Renal cortical epithelial cell (primary cell): ENCODE measurements at places on chromosomes 2 and 18.

DNA sequence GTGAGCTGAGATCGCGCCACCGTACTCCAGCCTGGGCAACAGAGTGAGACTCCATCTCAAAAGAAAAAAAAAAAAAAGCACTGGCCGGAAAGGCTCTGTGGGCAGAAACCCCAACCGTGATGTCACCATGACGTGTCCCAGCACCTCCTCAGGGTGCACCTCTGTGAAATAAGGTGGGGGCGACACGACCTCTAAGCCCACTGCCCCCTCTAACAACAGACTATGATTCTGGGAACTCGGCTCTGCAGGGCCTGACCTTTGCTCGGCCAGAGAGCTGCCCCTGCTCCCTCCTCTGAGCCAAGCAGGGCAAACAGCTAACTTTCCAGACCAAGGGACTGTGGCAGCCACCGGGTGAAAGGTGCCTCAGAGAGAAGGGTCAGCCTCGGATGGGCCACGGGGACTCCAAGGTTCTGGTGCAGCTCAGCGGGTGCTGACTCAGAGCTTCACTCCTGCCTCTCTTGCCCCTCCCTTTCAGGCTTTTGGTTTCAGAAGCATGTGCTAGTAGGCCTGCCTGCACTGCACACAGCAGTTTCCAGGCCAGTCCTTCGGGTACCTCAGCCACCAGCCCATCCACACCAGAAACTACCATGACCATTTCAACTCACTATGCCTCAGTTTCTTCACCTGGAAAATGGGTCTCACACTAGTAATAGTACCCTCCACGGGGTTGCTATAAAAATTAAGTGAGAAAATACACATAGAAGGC lies 8.0 kb downstream of the TMBIM1 start:
- DNase-seq: peak; percentile 86

DNA sequence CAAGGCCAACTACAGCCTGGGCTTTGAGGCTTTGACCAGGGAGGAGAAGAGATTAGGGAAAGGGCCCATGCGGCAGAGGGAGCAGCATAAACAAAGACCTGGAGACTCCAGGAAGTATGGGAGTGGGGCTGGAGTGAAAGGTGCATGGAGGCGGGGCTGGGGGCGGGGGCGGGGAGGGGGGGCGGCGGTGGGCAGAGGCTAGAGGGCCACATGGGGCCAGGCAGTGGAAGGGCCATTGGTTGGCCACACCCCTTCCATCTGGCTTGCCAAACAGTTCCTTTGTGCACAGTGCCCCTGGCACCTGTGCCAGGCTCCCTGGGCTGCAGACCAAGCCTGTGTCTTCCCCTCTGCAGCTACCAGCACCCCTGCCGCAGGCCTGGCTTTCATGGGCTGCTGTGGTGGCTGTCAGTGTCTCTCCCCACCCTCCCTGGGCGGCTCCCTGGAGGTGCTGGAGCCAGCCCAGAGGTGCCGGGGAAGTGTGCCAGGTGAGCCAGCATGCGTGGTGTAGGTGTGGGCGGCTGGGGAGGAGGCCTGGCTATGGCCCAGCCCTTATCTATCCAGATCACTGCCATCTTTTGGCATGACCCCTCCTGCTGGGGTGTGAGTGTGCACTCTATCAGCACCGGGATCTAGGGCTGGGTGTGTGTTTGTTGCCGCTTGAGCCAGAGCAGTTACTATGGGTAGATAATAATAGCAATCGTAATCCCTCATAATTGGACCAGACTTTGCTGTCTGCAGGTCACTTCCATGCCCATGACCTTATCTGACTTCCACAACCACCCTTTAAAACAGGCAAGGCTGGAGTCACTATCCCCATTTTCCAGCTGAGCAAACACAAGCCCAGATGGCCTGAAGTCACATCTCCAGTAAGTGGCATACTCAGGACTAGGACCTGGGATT lies 30.5 kb downstream of the DNMT3A start:
- DNase-seq: no peak

GRCh38 chr2:72778410-72778809 lies 47.4 kb downstream of the EXOC6B start:
- DNase-seq: peak; percentile 95

- DNase-seq: no peak
Measured at GRCh38 chr18:8703092-8703709, 2.2 kb upstream of the MTCL1 start.

DNA sequence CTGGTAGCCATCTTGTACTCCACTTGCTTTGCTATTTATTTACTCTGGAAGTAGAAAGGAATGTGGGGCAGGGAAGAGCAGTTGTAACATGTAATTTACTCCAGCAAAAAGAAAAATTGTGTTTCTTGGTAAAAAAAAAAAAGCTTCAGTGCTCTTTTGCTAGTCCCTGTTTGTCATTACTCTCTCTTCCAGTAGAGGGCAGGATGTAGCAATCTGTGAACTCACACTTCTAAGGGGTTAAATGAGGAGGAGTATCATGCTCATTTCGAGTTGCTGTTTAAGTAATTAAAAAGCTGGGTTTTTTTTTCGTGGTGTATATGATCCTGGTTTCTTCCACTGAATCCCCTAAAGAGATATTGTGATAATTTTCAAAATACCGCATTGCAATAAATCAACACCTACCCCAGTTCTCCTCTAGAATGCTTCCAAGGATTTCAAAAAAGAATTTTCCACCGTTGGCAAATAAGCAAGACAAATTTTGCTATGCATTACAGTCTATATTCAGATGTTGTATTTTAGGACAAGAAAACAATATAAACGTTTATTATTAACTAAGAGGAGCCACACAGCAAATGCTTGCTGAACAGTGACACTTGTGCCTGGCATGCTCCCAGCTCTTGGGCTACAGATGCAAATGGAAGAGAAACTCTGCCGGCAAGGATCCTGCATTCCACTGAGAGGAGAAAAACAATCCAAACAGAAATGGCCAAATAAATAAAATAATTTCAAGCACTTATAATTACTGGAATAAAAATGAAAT lies 261.6 kb downstream of the ASXL3 start:
- DNase-seq: peak; percentile 84

DNA sequence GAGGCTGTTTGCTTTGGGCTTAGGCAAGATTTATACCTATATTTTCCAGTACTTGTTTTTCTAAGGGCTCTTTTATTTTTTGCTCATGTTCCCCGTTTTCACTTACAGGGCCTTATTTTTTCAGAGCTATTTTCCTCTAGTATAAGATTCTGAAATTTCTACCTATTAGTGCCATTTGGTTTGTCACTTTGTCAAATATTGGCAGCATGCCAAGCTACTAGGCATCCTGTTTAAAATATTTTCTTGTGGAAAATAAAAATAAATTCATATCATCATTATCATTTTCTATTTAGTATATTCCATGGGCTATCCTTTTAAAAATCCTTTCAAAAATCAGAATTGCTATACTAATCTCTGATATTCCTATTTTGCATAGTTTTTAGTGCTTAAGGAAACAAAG lies 64.8 kb upstream of the CHST9 start:
- DNase-seq: no peak

- no peak for DNase-seq
Measured at GRCh38 chr2:96501886-96502810, 3.0 kb downstream of the NEURL3 start.

- no peak for DNase-seq
Measured at GRCh38 chr2:26279886-26280285, 35.1 kb downstream of the HADHB start.

- no peak for DNase-seq
Measured at GRCh38 chr2:62163106-62163831, 32.6 kb upstream of the B3GNT2 start.

DNA sequence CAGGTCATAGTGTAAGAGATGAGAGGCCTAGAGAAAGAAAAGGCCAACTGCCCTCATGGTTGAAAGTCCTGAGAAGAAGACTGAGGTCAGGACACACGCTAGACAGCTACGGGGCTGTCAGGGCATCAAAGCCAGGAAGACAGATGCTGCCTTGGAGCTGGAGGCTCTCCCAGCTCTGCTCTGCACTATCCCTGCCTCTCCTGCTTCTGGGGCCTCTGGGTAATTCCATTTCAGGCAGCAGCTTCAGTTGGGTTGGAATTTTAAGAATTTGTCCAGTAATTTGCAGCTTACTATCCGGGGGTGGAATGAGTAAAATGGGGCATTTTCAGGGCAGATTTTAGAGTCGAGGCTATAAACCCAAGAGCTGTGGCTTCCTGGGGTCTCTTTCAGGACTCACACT lies 76.2 kb upstream of the CTAGE1 start:
- DNase-seq: peak; percentile 19

GRCh38 chr18:3914833-3915610 lies 465.1 kb downstream of the TGIF1 start:
- DNase-seq: no peak

DNA sequence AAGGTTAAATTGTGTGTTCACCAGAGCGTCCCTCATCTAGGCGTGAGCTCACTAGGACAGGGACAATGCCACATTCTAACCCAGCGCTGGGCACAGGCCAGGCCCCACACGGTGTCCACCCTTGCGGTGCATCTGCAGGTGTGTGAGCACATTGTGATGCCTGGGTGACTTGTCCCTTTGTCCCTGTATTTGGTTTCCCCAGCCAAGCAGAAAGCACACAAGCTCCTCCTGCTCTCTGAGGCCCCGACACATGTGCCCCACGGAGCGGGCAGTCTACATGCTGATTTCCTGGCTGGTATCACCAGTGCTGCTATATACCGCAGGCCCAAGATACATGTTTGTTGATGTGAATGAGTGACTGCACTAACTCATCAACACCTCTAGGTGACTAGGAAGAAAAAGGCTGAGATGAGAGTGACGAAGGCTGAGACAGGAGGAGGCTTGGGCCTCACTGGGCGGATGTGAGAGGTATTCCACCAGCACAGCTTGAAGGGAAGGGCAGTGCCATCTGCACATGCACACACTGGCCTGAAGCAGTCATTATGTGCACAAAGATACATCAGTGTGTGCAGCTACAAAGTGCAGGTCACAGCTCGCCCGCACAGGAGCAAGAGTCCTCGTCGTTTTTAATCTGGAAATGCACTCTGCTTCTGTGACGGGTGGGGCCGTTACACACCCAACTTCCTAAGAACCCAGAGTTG lies 205.9 kb downstream of the EIPR1 start:
- no peak for DNase-seq

GRCh38 chr2:9322576-9322975 lies 100.8 kb downstream of the ITGB1BP1 start:
- no peak for DNase-seq

DNA sequence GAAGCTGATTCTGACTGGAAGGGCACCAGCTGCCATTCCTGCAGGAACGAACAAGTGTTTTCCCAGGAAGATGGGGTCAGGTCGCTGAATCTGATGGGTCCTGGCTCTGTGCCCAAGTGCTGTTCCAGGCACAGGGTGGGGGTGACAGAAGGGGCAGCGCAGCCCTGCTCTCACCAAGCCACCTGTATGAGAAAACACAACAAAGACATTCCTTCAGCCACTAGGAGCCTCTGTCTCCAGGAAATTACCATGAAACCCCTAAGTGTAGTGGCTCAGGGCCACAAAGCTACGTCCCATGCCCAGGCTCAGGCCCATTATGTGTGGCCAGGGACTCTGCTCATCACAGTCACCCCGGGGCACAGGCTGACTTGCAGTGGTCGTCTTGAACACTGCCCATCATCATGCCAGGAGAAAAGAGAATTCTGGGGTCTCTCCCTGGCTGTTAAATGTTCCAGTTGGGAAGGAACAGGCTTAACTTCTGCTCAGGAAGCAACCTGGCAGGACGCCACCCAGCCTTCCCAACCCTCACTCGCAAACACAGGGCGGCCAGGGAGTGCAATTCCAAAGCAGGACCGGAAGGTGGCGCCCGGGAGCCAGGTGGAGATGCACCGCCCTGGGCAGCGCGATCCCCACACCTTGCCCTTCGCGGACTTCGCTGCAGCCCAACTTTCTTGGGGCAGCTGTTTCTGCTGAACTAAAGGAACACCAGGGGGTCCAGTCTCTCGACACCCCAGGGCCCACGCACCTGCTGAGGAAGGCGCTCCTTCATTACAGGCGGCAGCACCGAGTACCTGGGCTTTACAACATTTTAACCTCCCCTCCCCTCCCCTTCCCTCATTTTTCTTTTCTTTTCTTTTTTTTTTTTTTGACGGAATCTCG lies 11.0 kb upstream of the SFTPB start:
- peak; percentile 66 for DNase-seq

DNA sequence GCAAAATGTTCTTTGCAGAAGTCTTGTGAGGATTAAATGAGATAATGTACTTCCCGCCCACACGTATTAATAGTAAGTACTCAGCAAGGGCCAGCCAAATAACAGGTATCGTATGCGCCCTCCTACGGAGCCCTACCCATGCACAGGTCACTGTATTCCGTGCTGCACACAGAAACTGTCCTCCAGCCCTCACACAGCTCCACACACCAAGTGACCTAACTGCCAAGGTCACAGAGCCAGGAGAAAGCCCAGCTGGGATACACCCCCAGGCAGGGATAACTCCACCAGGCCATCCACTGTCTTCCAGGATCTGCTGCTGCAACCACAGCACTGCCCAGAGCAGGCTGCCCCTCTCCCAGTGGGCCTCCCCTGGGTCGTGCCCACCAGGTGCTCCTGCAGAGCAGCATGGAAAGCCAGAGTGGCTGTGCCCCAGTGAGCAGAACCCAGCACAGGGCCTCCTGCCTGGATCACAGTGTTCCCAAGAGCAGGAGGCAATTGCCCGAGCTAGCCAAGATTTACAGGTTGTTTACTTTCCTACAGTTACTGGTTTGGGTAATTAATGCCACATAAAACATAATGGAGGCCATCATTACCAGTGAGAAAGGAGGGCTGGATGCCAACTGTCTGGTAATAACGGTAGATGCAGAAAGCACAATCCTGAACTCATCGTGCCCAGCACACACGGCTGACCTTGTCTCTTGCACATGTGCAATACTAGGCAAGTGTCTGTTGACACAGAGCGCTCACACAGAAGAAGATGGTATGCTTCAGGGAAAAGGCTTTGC lies 24.4 kb downstream of the TFCP2L1 start:
- DNase-seq: peak; percentile 81

DNA sequence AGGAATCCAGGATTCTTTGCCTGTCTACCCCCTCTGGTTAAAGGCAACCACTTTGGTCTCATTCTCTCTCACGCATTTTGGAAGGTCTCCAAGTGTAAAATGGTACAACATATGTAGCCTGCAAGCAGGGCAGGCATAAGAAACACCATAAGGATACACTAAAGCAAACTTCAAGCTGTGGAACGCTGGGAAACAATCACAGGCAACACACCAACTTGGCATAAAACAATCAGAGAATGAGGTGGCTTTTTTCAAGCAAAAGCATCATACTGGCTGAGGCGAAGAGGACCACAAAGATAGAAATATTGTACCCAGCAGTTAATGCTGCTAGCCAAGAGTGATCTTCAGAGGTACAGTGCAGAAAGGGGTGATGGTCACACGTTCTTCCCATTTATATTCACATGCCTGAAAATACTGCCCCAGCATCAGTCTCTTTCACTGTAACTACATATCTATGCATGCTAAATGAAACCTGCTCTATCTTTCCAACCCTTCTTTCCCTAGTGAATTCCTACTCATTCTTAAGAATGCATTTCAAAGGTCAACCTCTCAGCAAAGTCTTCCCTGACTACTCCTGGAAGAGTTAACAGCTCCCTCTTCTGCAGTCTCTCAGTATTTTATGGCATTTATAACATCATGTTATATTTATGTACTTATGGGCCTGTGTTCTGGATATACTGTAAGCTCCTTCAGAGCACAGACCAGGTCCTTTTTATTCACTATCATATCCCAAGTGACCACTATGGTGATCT lies 71.9 kb upstream of the GALNT5 start:
- DNase-seq: no peak
